CD4-positive, CD25-positive, alpha-beta regulatory T cell (primary cell): ENCODE measurements at places on chromosomes 11 and 22.

- no peak for DNase-seq
Measured at GRCh38 chr11:39780131-39780530, 1679.3 kb downstream of the LRRC4C start.

DNA sequence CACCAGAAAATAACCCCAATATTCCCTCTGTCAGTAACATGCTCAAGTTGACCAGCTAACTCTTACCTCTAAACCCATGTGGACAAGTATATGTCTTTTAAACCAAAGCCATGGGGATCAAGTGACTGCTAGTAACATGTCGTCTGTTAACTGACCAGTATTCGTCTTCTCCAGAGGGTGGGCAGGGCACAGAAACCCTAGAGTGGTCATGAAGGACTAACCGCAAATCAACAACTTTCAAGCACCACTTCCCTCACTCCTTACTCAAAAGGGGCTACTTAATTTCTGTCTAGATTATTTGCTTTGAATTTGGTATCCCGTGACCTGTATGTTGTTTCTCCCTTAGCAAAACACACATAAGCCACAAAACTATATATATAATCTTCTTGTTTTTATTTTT, 293.2 kb downstream of the SWAP70 start:
- DNase-seq: no peak

DNA sequence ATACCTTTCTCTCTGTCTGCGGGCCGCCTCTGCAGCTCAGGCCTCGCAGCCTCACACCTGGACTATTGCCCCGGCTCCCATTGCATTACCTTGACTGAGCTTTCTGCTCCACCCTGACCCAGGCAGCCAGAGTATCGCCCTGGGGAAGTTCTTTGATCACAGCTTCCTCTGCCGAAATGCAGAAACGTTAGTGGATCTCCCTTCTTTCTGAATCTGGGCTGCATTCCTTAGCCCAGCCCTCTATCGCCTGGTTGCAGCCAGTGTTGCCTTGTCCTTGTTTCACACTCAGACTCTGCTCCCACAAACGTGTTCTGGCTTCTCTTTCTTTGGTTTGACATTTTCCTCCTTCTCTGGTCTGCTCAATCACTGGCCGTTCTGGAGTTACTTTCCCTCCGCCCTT, 195.7 kb downstream of the ADAMTS15 start:
- DNase-seq: no peak

DNA sequence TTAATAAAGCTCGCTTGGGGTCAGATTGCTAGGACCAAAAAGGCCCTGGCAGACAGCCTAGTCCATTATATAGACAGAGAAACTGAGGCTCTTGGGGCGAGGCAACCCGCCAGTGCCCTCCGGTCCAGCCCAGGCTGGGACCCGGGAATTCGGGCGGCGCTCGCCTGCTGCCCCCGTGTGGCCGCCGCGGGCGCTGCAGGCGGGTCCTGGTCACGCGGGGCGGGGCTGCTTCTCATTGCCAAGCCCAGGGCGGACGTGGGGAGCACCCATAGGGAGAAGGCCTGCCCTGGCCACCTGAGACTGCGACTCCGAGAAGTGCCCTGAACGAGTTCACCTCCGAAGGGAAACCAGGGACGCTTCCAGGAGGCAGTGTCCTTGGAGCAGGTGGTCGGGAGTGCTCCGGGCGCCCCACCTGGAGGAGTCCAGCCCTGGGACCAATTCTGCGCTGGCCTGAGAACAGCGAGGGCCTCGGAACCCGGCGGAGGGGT, 36.0 kb upstream of the CSNK1E start:
- peak; percentile 51 for DNase-seq

DNA sequence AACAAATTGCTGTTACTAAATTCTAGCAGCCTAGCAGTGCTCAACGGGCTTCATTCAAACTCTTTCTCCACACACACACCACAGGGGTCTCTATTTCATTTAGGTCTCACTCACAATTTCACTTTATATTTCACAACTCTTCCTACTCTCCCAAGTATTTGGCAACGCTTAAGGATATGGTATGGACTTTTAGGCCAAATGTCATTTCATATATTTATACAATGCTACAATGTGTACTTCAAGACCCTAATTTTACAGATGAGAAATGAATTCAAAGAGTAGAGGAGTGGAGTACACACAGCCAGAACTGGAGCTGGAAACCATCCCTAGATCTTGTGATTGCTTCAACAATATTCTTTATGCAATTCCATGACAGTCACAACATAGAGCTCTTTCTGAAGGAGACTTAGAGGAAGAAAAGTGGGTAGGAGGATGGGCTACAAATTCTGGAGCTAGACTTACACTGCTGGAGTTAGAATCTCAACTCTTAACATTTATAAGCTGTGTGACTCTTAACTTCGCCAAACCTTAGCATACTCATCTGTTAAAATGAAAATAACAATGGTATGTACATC, 2.5 kb upstream of the MS4A13 start:
- no peak for DNase-seq

DNA sequence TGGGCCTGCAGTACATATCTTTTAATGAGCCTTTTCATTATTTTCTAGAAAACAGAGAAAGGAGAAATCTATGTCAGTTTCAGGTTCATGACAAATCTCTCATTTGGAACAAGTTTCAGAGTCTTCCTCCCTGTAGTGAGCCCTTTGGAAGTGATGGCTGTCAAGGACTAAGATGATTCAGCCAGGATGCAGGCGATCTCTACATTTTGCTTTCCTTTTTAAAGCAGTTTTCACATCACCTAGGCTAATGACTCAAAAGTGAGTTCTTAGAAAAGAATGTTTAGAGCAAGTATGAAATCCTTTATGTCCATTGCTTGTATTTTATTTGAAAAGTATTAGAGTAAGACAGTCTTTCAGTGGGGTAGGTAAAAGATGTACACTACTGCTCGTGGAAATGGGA, 130.1 kb downstream of the TRPC6 start:
- DNase-seq: no peak

- DNase-seq: no peak
Measured at GRCh38 chr22:46649141-46650077, 29.2 kb downstream of the GRAMD4 start.

- DNase-seq: no peak
Measured at GRCh38 chr22:46171940-46172339, 21.6 kb downstream of the PPARA start.

DNA sequence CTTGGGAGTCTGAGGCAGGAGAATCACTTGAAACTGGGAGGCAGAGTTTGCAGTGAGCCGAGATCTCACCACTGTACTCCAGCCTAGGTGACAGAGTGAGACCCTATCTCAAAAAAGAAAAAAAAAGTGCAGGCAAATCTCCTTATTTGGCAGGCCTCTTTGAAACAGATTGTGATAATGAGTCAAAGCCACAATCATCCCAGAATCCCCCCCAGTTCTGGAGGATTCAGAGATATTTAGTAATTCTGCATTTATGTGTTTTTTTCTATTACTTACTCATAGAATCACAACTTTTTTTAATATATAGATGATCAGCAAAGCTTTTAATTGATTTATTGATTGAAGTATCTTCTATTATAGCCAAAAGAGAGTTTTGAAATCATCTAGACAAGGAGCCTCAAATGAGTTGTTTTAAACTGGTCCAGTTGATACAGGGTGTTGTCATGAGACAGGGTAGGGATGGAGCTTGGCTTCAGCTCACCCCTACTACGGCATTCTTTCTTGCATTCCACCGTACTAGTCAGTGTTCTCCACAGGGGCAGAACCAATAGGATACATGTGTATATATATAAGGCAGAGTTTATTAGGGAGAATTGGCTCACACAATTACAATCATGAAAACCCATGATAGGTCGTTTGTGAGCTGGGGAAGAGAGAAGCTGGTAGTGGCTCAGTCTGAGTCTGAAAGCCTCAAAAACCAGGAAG, 39.3 kb upstream of the SORL1 start:
- no peak for DNase-seq

DNA sequence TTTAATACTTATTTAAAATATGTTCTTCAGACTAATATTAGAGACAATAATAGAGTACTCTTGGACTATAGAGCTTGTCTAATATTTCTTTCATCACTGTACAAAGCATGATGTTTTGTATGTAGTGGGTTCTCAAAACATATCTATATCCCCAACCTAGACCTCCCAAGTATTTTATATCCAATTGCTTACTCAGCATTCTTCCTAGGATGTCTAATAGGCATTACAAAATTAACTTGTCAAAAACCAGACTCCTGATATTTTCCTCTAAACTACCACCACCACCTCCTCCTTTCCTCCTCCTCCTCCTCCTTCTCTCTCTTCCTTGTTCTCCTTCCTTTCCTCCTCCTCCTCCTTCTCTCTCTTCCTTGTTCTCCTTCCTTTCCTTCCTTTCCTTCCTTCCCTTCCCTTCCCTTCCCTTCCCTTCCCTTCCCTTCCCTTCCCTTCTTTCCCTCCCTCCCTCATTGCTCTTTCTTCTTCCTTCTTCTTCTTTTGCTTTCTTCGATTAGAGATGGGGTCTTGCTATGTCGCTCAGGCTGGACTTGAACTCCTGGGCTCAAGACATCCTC, 21.3 kb downstream of the BCO2 start:
- no peak for DNase-seq

DNA sequence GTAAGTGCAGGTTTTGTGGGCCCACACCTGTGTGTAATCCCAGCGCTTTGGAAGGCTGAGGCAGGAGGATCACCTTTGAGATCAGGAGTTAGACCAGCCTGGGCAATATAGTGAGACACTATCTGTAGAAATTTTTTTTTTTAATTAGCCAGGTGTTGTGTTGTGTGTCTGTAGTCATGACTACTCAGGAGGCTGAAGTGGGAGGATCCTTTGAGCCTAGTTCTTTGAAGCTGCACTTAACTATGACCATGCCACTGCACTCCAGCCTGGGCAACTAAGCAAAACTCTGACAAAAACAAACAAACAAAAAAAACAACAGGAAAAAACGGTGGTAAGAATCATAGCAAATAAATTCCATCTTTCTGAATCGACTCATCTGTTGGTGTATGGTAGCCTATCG, 268.6 kb upstream of the PDGFD start:
- DNase-seq: no peak

- DNase-seq: no peak
Measured at GRCh38 chr11:78446210-78446609, 28.6 kb upstream of the GAB2 start.

DNA sequence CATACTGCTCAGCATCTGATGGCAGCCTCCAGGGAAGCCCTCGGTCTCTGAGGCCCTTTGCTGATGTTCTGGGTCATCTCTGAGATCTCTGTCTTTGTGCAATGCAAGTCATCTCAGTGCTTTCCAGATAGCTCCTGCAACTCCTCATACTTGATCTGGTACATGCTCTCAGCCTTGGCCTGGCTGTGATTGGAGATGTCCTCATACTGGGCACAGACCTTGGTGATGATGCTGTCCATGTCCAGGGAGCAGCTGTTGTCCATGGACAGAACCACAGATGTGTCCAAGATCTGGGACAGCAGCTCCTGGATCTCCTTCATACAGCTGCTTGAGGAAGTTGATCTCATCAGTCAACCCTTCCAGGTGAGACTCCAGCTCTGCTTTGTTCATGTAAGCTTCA, 69.1 kb downstream of the SIK2 start:
- no peak for DNase-seq

DNA sequence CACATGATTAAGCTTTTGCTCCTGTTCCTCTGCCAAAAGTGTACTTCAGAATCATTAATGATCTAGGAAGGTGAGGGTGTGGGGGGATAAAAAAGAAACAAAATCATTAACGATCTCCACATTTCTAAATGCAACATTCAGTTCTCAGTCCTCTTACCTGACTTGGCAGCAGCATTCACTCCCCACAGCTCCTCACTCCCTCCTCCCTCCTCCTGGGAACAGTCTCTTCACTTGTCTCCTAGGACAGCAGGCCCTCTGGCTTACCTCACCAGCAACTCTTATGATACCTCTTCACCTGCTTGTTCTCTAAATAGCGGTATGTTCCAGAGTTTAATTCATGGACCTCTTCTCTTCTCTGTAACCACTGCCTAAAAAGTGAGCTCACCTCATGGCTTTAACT, 56.5 kb upstream of the APOA1 start:
- DNase-seq: no peak

DNA sequence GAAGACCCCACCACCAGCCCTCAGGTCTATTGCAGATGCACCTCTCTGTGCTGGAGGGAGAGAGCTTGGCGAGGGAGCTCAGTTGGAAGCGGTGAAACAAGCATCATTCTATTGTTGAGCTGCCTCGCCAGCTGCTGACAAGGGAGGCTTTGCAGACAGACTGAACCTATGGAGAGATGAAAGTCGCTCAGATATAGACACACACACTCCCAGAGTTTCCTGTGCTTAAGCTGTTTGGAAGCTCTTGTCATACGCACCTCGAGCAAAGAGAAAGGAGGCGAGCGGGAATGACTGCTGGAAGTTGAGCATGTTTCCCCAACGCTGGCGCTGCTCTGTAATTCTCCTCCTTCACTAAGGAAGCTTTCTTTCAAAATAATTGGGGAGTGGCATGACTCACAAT, 126.1 kb downstream of the TRIM29 start:
- DNase-seq: no peak

GRCh38 chr11:109015283-109015682, 350.4 kb downstream of the DDX10 start:
- DNase-seq: no peak

- no peak for DNase-seq
Measured at GRCh38 chr22:28703436-28703835, 23.8 kb upstream of the TTC28 start.
